ENCODE measurements at places on chromosomes 2 and 18.

DNA sequence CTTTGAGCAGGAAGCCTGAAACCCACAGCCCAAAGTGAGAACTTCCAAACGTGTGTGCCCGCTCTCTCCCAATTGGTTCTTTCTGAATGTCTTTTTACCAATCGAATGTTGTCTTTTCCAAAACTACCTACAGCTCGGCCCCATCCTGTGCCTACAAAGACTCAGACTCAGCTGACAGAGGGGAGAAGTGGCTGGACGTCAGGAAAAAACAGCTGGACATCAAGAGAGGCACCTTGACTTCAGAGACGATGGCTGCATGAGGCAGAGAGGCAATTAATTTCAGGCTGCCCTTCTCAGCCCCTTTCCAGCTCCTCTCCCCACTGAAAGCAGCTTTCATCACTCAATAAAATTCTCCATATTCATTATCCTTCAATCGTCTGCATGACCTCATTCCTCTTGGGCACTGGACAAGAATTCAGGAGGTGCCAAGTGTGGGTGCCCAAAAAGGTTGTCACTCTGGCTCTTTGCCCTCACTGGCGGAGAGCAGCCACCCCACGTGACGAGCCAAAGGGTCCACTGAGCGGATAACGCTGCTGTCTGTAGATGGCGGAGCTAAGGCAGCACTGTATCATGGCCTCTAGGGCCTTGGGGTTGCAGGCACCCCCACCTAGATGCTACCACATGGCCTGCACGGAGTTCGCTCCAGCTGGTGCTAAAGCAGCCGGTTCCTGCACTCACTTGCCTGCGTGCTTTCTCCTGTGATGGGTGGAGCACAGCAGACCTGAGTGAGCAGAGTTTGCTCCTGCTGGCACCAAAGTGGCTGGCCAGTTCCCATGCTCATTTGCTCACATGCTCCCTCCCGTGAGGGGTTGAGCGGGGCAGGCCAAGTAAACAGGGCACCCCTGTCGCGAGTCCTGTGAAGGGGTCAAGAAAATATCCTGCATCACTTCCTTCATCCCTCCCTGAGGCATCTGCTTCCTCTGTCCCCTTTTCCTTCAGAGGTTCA lies 37.9 kb downstream of the FAM210A start:
- no peak for DNase-seq

- no peak for DNase-seq
These were observed 32.6 kb downstream of the MYO7B start for GRCh38 chr2:127568128-127568527.

- no peak for DNase-seq
These were observed 32.7 kb downstream of the SIX3 start for GRCh38 chr2:44974064-44974715.

DNA sequence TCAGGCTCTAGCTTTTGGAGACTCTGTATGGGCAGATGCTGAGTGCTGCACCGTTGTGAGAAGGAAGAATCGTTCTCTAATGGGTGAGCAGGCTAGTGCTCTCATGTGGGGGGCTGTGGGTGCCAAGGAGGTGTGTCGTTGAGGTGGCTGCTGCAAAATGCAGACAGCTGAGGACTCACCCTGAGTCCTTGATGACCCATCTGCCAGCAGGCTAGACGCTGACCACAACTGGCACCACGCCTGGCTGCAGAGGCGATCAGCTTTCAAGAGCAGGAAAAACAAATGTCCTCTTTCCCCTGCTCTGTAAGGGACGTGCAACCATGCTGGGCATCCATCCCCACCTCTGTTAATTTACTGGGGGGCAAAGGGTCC lies 48.2 kb downstream of the HAUS1 start:
- DNase-seq = peak; percentile 81

GRCh38 chr2:147345246-147345645 lies 499.6 kb upstream of the ACVR2A start:
- peak; percentile 1 for DNase-seq

DNA sequence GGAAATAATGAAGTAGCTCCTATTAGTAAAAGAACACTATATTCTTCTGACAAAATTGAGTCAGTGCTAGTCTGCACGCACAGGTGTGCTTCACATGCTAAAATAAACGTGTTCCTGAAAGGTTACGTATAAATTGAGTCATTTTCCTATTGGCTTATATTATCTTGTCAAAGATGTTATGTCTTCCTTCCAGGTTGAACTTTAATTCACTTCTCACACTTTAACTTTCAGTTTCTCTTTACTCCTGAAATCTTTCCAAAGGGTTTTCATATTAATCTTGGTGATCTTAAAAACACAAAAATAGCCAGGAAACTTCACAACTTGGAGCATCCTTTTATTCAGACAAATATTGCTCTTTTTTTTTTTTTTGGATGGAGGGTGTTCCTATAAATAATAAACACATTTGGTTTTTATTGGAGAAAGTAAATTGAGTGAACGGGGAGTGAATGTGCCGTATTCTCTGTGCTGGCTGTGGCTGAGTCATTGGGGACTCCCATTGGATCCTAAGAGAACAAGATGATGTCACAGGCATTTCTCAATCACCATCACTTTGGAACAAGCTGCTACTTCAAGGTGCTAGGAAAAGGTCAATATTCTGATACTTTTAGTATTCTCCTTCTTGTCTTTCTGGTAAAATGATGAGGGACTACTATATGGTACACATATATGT lies 150.2 kb upstream of the SPATS2L start:
- DNase-seq = peak; percentile 89

- DNase-seq = no peak
These were observed 177.7 kb downstream of the PIEZO2 start for GRCh38 chr18:10971717-10972116.
